ENCODE measurements at places on chromosomes 2 and 18. TPM values are rescaled to one million over a fixed set of nuclear protein-coding genes. Genes with fewer than 3 reads are reported as not detected.

GRCh38 chr2:10289352-10289751 is 13.4 kb upstream of the HPCAL1 start:
- H3K4me3 ChIP-seq = no peak overlapping the region
- no peaks in the 10 kb centered on the region for H3K4me1 ChIP-seq
- no peaks in the 10 kb centered on the region for H3K36me3 ChIP-seq
- no peak overlapping the region for H3K27ac ChIP-seq
- DNase-seq = no peak

DNA sequence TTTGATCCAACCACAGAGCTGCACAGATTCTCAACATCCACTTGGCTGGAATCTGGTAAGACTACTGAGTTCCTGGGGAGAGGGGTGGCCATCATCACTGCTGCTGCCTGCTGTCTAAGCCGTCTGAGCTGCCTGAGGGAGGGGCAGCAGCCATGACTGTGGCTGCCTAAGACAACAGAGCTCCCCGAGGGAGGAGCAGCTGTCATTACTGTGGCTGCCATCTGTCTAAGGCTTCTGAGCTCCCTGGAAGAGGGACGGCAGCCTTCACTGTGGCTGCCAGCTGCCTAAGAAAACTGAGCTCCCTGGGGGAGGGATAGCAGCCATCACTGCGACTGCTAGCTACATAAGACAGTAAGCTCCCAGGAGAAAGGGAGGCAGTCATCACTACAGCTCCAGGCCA is 584.4 kb downstream of the NR4A2 start:
- H3K36me3 ChIP-seq = no peaks in the 10 kb centered on the region
- no peak overlapping the region for H3K4me3 ChIP-seq
- H3K27ac ChIP-seq = no peak overlapping the region
- DNase-seq = no peak

POTEI gene
- 3.2 TPM for total RNA-seq

- no peak overlapping the region for H3K27ac ChIP-seq
- H3K4me3 ChIP-seq = no peak overlapping the region
Observed at GRCh38 chr2:38068234-38068633, 7.7 kb downstream of the CYP1B1 start.
